Omental fat pad (tissue), 4 donors: ENCODE measurements at places on chromosomes 4 and X. TPM values are rescaled to one million over a fixed set of nuclear protein-coding genes. Genes with fewer than 3 reads are reported as not detected.

Gene TMEM128
- 16.3 TPM for total RNA-seq

Gene NEIL3
- not detected for total RNA-seq

DNA sequence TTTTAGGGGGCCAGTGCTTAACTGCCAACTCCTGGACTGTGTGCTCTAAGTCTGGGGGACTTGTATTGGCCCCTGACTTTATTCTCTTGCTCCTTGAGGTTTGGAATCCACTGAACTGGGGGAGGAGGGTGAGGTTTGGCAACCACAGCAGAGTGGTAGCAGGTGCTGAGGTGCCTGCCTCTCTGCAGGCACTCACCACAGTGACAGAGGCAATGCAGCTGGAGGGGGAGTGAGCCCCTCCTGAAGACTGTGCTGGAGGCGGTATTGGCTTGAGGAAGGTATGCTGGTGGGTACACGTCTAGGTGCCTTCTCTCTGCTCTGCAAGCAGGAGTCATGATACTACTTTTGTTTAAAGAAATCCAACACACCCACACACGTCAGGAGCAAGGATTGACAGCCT lies 24.6 kb downstream of the CFAP299 start:
- DNase-seq = no peak

GRCh38 chrX:38774249-38774648 lies 27.0 kb upstream of the MID1IP1 start:
- no peak for DNase-seq
